Endodermal cell (in vitro differentiated cells): ENCODE measurements at places on chromosomes 2 and 18. TPM values are rescaled to one million over a fixed set of nuclear protein-coding genes. Genes with fewer than 3 reads are reported as not detected.

HOXD1 gene
- total RNA-seq: 0.18 to 2.8 TPM (median 0.38 TPM) in 3 replicates

CXCR1 gene
- not detected in 2 replicates for total RNA-seq

TCF4 gene
- total RNA-seq: 40.4 to 66.8 TPM (median 45.3 TPM) in 3 replicates

ESPNL gene
- total RNA-seq: 0.15 and 0.25 TPM in 2 replicates

TWIST2 gene
- total RNA-seq: 1.9 TPM in 2 replicates

TXNDC2 gene
- total RNA-seq: 0.14 TPM in 1 of 2 replicates, not detected in the other

DNA sequence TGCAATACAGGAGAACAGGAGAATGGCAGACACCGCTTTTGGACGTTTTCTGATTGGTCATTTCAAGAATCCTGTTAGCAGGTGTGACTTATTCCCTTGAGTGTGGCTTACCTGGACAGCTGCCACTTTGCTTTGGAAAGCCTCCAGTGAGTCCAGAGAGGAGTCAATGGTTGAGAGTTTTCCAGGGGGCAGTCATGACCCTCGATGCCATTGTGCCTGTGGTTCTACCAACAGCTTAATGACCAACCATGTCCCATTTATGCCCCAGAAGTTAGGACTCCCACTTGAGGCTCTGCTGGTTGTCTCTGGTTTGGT, 12.4 kb downstream of the IGFBP2 start:
- peaks cover 11% of the 10 kb centered on the region for H3K36me3 ChIP-seq
- DNase-seq: no peak
- H3K27ac ChIP-seq: no peak overlapping the region
- no peak overlapping the region for H3K4me3 ChIP-seq
- no peaks in the 10 kb centered on the region for H3K27me3 ChIP-seq

GRCh38 chr2:231369580-231370428, 25.7 kb upstream of the B3GNT7 start:
- no peaks in the 10 kb centered on the region for H3K4me1 ChIP-seq
- no peaks in the 10 kb centered on the region for H3K27me3 ChIP-seq
- peak; percentile 86 for DNase-seq
- H3K27ac ChIP-seq: peak overlapping the region; percentile 8

- H3K36me3 ChIP-seq: no peaks in the 10 kb centered on the region
- H3K4me1 ChIP-seq: no peaks in the 10 kb centered on the region
- H3K4me3 ChIP-seq: no peak overlapping the region
- no peak overlapping the region for H3K27ac ChIP-seq
Measured at GRCh38 chr2:48292393-48292792, 237.6 kb upstream of the STON1 start.

- no peaks in the 10 kb centered on the region for H3K36me3 ChIP-seq
- no peak overlapping the region for H3K4me3 ChIP-seq
- DNase-seq: no peak
- H3K27me3 ChIP-seq: no peaks in the 10 kb centered on the region
Measured at GRCh38 chr2:7265286-7265685, 348.1 kb downstream of the RNF144A start.

GRCh38 chr2:11128243-11128951, 26.9 kb upstream of the SLC66A3 start:
- no peak overlapping the region for H3K27ac ChIP-seq
- no peaks in the 10 kb centered on the region for H3K36me3 ChIP-seq
- H3K4me3 ChIP-seq: no peak overlapping the region
- H3K27me3 ChIP-seq: no peaks in the 10 kb centered on the region
- DNase-seq: peak; percentile 35
- peaks cover 7% of the 10 kb centered on the region for H3K4me1 ChIP-seq

DNA sequence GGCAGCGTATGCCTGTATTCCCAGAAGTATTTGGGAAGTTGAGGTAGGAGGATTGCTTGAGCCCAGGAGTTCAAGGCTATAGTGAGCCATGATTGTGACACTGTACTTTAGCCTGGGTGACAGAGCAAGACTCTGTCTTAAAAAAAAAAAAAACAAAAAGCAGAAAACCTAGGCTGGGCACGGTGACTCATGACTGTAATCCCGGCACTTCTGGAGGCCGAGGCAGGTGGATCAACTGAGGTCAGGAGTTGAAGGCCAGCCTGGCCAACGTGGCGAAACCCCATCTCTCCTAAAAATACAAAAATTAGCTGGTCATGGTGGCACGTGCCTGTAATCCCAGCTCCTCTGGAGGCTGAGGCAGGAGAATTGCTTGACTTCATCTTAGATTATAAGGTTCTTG, 46.4 kb downstream of the MTA3 start:
- no peak overlapping the region for H3K4me3 ChIP-seq
- H3K27me3 ChIP-seq: no peaks in the 10 kb centered on the region
- no peaks in the 10 kb centered on the region for H3K4me1 ChIP-seq
- no peak for DNase-seq

DNA sequence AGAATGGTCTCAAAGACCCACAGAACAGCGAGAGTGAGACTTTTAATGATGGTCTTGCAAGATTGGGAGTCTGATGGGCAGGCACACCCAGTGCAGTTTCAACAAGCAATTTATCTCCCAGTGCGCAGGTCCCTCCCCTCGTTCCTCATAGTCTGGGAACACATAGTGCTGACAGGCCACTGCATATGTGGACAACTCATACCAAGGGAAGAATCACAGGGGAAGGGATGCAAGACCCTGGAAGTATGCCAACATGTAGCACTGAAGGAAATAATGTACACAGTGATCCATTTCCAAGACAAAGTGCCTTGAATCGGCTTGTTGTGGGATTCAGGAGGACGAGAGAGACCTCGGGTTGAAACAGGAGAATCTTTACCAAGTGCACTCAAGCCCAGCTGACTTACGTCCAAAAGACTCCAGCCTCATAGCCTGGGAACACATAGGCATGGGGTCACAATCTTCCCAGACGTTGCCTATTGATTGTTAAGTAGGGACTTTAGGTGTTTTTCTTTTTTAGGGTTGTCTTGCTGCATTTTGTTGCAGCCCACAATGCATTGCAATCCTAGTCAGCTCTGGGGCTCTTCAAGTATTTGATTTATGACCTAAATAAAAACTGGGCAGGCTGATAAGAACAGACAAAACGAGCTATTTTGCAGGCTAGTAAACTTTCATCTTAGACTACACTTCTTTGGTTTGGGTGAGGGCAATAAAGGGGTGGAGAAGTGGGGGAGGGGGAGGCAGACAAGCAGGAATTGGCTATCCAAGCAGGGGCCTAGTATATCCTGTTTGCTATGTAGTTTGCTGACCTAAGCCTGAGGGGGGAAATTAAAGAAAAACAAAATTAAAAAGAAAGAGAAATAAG, 24.7 kb upstream of the SERPINB5 start:
- no peaks in the 10 kb centered on the region for H3K4me1 ChIP-seq
- no peak overlapping the region for H3K27ac ChIP-seq
- H3K4me3 ChIP-seq: no peak overlapping the region
- H3K36me3 ChIP-seq: no peaks in the 10 kb centered on the region
- DNase-seq: no peak

DNA sequence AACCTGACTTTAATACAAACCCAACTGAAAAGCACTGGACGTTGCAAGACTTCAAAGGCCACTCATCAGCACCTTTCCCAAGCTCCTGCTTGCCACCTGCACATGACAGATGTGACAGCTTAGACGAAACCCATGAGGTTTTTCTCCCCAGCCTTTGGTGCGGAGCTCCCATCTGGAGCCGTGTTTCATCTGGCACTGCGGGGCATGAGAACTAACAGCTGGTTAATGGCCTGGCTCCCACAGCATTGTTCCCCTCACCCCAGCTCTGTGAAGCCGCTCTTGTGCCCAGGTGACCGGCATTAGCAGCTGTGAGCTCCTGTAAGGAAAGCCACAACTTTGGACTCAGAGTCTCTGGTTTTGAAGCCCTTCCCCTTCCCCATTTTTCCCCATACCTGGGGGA, 50.9 kb downstream of the GALR1 start:
- H3K4me1 ChIP-seq: no peaks in the 10 kb centered on the region
- no peaks in the 10 kb centered on the region for H3K36me3 ChIP-seq

GRCh38 chr2:100791936-100792308, 28.0 kb upstream of the NPAS2 start:
- H3K27me3 ChIP-seq: no peaks in the 10 kb centered on the region
- H3K36me3 ChIP-seq: no peaks in the 10 kb centered on the region
- no peak overlapping the region for H3K27ac ChIP-seq
- H3K4me1 ChIP-seq: no peaks in the 10 kb centered on the region

- no peaks in the 10 kb centered on the region for H3K4me1 ChIP-seq
- H3K36me3 ChIP-seq: peaks cover 67% of the 10 kb centered on the region
- H3K27ac ChIP-seq: no peak overlapping the region
- H3K4me3 ChIP-seq: no peak overlapping the region
- no peaks in the 10 kb centered on the region for H3K27me3 ChIP-seq
Measured at GRCh38 chr2:127943186-127943585, 57.4 kb upstream of the AMMECR1L start.

DNA sequence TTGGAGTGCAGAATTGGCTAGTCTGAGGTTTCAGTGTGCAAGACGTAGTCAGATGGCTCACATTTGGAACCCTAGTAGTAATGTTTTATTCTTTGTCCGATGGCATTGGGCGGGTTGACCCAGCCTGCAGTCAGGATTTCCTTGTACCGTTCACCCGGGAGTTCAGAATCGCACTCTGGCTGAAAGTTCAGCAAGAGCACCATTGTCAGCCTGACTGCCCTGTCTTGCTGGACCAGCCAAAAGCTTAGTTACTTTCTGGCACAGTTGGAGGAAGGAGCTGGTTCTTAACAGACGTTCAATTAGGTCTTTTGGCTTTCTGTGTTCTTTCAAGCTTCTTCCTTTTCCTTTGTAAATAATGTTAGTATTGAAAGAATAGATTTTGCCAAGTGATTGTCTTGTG, 18.6 kb downstream of the RMC1 start:
- H3K27me3 ChIP-seq: no peaks in the 10 kb centered on the region
- DNase-seq: no peak
- no peak overlapping the region for H3K4me3 ChIP-seq
- no peaks in the 10 kb centered on the region for H3K4me1 ChIP-seq
- no peak overlapping the region for H3K27ac ChIP-seq

DNA sequence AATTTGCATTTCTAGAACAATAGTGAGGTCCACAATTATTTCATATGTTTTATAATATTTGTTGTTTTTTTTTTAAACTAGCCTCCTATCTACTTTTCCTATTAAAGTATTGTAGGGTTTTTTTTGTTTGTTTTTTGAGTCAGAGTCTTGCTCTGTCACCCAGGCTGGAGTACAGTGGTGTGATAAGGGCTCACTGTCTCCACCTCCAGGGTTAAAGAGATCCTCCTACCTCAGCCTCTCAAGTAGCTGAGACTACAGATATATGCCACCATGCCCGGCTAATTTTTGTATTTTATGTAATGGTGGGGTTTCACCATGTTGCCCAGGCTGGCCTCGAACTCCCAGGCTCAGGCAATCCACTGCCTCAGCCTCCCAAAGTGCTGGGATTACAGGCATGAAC, 122.5 kb downstream of the SLC39A10 start:
- H3K27me3 ChIP-seq: no peaks in the 10 kb centered on the region
- no peaks in the 10 kb centered on the region for H3K4me1 ChIP-seq
- no peak for DNase-seq
- no peak overlapping the region for H3K4me3 ChIP-seq

DNA sequence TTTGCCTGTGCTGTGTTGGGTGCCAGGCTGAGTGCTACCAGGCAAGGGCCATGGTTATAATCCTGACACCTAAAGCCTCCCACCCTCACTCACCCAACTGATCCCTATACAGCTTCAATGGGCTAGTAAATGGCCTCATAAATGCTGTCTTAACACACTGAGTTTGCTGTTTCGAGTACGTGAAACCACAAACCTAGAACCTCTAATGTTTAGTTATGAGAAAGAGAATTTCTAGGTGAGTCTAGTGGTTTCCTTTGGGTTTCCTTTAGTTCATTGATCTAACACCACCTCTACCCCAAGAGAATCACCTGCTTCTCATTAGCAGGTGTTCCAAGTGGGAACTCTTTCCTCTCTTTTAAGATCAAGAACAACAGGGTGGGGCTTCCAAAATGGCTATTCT, 172.0 kb downstream of the MC4R start:
- no peaks in the 10 kb centered on the region for H3K36me3 ChIP-seq
- DNase-seq: no peak
- no peak overlapping the region for H3K27ac ChIP-seq
- H3K4me3 ChIP-seq: no peak overlapping the region

DNA sequence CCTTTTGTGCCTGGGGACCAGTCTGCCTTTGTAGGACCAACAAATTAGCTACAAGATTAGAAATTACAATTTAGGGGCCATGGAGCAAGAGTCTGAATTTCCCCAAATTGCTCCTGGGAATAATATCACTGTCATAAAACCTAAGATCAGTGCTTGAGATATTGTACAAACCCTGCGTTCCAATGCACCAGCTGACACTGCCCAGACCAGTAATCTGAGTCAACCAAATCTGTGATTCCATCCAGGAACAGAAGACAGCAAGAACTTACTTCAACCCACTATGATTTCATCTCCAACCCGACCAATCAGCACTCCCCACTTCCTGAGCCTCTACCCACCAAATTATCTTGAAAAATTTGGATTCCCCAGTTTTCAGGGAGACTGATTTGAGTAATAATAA, 1305.0 kb upstream of the NRXN1 start:
- no peaks in the 10 kb centered on the region for H3K36me3 ChIP-seq
- H3K4me1 ChIP-seq: peaks cover 19% of the 10 kb centered on the region
- no peak overlapping the region for H3K27ac ChIP-seq
- DNase-seq: no peak
- no peak overlapping the region for H3K4me3 ChIP-seq

DNA sequence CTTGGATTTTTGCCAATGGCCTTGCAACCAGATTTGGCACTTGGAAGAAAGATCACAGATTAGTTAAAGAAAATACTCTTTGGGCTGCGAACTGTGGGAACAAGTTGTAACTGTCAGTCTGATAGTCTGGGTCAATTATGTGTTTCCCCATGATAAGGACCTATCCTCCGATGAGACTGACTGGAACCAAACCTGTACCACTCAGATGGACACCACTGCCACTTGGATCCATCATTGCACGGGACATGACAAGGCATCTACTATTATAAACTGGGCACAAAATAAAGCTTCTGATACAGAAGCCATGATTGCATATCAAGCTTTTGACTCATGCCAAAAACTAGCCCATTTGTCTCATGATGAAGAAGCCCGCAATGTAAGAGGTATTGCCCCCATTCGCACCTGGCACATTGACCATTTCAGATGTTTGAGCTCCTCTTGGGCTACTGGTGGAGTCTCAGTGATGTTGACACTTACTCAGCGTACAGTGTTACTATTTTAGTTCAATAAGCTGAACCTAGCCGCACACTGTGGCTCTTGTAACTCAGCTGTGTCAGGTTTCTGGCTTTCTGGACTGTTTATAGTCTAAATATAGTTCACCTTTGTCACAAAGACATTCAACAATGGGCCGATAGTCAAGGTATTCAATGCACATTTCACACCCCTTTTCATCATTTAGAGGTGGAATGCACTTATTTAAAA, 179.8 kb upstream of the RBBP8 start:
- H3K27ac ChIP-seq: no peak overlapping the region
- H3K27me3 ChIP-seq: no peaks in the 10 kb centered on the region
- H3K4me3 ChIP-seq: no peak overlapping the region
- DNase-seq: no peak

DNA sequence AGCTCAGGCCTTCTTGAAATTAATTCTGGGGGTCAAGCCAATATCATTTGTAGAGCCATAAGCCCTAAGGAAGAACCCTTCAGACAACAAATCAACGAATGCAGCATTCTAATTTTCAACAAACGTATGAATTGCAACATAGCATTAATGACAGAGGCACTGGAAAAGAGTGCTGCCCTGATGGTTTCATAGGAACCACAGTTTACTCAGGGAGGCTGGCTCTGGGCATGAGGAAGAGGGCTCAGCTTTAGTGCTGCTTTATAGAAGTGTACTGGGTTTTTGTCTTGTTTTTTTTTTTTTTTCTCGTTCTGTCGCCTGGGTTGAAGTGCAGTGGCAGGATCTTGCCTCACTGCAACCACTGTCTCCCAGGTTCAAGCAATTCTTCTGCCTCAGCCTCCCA, 36.1 kb upstream of the CAB39 start:
- no peaks in the 10 kb centered on the region for H3K27me3 ChIP-seq
- no peak overlapping the region for H3K27ac ChIP-seq
- no peak overlapping the region for H3K4me3 ChIP-seq
- H3K36me3 ChIP-seq: no peaks in the 10 kb centered on the region
